ENCODE measurements at places on chromosomes 6 and 20.

DNA sequence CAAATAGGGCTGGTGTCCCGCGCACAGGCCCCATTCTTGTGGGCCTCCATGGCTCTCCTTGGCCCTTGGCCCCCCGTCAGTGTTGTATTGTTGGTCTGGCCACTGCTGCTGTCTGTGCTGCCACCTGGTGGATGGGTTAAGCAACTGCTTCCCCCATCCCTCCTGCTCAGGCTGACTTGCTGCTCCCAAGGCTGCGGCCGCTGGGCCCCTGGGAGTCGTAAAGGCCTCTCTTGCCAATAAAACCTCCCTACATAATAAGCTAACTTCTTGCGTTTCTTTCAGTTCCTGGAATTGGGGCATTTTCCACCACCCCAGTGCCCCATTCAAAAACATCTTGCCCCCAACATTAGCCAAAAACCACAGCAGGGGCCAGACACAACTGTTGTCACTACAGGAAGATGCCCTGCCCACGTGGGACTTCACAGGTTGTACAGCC, 27.1 kb downstream of the CD83 start:
- peak; percentile 38 for DNase-seq

DNA sequence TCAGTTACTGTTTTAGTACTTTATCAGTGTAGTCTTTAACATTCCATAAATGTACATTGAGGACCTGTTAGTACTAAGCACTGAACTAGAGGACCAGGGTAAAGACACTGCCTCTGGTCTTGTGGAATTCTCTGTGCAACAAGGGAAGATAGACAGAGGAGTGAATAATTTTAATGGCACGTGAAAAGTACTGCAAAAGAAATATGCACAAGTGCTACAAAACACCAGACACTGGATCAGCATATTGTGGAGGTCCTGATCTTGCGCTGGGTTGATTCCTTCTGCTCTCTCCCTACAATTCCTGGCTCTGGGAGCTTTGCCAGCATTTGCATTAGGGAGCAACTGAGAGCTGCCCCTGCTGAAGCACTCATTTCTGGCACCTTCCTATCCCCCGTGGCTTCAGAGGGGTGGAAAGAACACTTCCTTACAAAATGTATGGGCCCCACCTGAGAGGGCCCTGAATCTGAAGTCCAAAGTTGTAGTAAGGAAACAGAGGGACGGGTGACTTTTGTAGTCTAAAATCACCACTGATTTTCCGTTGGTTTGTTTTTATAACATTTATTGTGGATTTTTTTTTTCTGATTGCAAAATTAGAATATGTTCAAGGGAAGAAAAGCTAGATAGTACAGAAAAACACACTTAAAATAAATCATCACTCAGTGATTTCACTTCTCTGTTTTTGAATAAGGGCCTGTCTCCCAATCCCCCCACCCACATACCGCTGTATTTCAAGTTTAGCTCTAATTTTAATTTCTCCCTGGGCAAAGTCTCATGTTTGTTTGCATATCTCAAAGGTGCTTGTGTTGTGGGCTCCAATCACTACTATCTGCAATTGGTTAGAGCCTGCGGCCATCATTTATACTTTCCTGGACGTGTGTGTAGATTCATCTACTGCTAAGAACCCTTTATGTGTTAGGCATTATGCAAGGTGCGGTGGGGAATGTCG, 4.9 kb downstream of the PKIG start:
- no peak for DNase-seq

DNA sequence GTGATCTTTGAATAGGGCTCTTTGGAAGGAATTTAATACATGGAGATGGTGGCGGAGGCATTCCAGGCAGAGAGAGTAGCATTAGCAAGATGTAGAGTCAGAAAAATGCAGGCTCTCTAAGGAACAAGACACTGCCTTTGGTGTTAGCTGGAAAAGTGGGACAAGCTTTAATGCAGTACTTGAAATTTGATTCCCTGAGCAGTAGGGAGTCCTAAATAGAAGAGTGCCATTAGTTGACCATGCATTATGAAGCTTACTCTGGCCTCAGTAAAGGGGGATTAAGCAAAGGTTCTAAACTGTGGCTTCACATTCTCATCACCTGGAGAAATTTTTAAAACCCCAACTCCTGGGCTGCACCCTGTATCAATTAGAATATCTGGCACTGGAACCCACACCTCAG, 494.8 kb upstream of the SOX4 start:
- no peak for DNase-seq

GRCh38 chr6:115271434-115271833, 789.3 kb downstream of the FRK start:
- no peak for DNase-seq

GRCh38 chr6:14881398-14881797, 364.5 kb upstream of the JARID2 start:
- DNase-seq: no peak

DNA sequence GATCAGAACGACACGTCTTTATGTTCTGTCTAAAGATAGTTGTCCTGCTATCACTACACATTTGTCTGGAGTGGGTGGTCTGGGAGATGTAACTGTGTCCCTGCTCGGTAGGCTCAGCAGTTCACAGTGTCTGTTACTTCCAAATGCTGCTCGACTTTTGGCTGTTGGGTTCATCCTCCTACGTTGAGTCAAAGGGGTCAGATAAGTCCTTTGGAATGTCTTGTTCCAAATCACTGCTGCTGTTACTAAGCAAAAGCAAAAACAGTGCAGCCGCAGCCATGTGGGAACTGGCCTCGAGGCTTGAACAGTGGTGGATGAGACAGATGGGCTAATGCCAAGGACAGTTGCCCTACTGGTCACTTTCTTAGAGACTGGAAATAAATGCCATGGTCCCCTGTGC, 272.2 kb upstream of the MAP3K7 start:
- no peak for DNase-seq

DNA sequence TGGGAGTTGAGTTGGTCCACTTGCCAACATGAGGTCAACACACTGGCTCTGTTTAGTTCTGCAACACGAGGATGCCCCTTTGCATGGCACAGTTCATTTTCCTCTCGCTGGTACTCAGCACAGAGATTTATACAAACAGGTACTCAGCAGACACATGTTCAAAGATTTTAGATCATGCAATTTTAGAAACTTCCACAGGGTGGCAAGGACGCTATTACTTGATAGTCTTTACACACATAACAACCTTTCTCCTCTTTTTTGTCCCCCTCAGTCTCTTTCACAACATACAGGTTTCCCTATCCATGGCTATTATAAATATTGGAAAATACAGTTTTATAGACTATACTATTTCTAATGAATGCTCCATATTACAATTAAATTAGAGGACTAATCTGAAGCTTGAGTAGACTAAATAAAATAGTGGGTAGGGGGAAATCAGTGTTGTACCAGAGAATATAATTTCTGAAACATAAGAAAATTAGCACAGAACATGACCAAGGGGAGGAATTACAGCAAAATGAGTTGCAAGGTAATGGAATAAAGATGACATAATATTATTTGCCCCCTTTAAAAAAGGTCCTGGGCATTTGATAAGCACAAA, 331.8 kb upstream of the BTBD3 start:
- peak; percentile 22 for DNase-seq

DNA sequence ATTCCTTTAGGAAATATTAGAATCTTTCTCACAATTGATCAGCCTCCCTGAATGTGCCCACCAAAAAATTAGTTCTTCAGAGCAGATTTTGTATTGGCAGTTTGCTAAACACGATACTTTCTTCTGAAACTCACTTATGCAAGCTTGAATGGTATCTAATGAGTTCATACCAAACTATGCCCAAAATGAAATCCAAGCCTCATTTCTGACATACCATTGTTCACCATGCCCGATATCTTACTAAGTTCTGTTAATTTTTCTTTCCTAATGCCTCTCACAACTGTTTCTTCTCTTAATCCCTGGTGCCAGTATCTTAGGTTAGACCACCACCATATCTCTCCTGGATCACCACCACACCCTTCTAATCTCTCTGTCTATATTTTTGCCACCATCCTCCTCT, 755.9 kb downstream of the KIF16B start:
- no peak for DNase-seq
